ENCODE measurements at places on chromosomes 11 and 22.

DNA sequence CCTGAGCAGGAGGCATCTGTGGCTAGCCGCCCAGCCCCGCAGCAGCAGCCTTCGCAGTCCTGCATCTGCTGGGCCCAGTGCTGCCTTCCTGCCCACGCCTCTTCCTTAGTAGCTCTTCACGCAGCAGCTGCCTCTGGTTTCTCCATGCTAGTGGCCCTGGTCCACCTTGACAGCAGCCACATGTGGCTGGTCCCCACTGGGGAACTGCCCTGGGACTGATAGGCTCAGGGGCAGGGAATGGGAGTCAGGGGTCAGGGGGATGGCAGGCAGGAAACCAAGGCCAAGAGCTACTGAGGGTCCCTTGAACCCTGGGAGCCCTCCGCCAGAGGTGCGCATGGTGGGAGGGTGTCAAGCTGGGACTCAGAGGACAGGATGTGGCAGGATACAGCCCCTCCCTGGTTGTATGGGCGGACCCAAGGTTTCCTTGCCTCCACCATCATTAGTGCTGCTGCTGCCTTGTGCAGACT, 99.4 kb upstream of the PITPNB start:
- DNase-seq: no peak

- DNase-seq: peak; percentile 89
Measured at GRCh38 chr11:1827095-1827813, 7.5 kb upstream of the SYT8 start.

GRCh38 chr11:72585762-72586311, 88.4 kb downstream of the PDE2A start:
- DNase-seq: no peak

- DNase-seq: no peak
Measured at GRCh38 chr22:19902245-19902715, 39.3 kb upstream of the COMT start.
